ENCODE measurements at places on chromosomes 4 and X.

- no peak for DNase-seq
Measured at GRCh38 chr4:108779958-108780357, 17.1 kb upstream of the ETNPPL start.

DNA sequence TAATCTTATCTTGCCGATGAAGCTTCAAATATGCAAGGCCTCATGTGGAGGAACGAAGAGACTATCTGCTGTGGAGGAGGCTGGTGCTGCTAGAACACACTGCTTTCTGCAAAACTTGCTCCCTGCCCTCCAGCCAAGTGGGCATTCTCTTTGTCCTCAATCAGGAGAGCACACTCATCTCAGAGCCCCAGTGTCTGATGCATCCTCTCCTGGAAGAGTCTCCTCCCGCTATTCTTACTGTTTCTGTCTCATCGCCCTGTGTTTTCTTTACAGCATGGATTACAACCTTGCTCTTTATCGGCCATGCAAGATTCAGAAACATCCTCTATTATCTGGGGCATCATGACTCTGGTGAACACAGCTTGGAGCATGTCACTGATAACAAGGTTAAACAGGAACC lies 68.2 kb upstream of the MTNR1A start:
- no peak for DNase-seq

DNA sequence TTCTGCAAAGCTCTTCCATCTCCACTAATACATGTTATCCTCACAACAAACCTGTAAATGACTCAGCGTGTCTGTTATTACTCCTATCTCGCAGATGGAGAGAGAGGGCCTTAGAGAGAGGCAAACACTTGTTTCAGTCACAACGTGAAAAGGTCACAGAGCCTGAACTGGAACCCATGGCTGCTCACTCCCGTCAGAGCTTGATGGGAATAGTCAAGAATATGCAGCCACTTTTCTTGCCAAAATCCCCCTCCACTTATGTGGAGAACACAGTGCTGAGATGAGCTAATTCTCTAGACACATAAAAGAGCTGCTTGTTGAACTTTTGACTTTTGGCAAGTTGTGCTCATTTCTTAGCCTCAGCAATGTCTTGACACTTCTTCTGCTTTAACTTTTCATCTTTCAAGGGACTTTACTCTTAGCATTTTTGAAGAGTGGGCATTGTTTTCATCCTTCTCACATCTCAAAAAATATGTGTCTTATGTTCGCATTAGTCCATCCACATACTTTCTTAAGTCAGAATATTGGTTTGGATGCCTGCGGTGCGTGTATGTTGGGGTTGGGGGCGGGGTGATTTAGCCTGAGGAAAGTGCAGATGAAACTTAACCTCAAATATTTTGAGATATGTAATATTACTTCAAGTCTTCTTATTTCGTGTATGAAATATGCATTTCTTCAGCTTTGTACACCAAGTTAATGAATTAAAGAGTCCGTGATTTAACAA lies 69.2 kb downstream of the SYNPO2 start:
- DNase-seq: no peak

- no peak for DNase-seq
Measured at GRCh38 chrX:110320381-110320987, 2.6 kb upstream of the AMMECR1 start.

- no peak for DNase-seq
Measured at GRCh38 chrX:46433892-46434291, 111.3 kb downstream of the ZNF674 start.

DNA sequence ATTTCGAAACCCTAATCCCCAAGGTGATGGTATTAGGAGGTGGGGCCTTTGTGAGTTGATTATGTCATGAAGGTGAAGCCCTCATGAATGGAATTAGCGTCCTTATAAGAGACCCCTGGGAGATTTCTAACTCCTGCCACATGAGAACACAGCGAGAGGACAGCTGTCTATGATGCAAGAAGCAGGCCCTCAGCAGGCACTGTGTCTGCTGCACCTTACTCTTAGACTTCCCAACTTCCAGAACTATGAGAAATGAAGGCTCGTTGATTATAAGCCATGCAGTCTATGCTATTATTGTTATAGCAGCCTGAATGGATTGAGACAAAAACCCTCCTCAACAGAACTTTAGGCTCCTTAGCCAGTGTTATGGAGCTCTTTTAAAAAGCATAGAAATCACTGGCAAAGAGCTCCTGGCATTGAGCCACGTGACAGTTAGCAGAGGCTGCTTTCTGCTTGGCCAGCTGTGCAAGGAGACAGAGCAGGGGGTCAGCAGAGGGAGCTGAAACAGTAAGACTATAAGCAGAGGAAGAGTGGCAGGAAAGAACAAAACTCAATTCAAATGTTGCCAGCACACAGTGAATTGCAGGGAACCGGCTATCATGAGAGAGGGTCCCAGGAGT lies 219.2 kb upstream of the FAT1 start:
- DNase-seq: no peak

DNA sequence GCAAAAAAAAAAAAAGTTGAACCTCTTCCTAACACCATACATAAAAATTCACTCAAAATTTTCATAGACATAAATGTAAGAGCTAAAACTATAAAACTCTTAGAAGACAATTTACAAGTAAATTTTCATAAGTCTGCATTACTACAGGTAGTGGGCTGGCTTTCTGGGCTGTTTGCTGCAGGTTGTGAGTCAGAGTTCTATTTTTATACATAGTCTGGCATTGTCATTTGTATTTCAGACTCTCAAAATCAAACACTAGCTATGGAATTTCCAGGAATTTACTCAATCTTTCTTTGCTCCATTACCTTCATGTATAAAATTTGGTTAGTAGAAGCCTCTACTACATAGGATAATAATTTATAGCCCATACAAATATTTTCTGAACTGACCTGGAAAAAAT lies 227.2 kb downstream of the COX18 start:
- DNase-seq: no peak

GRCh38 chr4:77852892-77853495 lies 9.6 kb upstream of the MRPL1 start:
- peak; percentile 45 for DNase-seq

All from activated T-cell treated with anti-CD3 and anti-CD28 coated beads for 48 hours (primary cell).